ENCODE measurements at places on chromosomes 2 and 18.

- DNase-seq, result no peak
Observed at GRCh38 chr2:43078781-43079755, 147.3 kb downstream of the ZFP36L2 start.

DNA sequence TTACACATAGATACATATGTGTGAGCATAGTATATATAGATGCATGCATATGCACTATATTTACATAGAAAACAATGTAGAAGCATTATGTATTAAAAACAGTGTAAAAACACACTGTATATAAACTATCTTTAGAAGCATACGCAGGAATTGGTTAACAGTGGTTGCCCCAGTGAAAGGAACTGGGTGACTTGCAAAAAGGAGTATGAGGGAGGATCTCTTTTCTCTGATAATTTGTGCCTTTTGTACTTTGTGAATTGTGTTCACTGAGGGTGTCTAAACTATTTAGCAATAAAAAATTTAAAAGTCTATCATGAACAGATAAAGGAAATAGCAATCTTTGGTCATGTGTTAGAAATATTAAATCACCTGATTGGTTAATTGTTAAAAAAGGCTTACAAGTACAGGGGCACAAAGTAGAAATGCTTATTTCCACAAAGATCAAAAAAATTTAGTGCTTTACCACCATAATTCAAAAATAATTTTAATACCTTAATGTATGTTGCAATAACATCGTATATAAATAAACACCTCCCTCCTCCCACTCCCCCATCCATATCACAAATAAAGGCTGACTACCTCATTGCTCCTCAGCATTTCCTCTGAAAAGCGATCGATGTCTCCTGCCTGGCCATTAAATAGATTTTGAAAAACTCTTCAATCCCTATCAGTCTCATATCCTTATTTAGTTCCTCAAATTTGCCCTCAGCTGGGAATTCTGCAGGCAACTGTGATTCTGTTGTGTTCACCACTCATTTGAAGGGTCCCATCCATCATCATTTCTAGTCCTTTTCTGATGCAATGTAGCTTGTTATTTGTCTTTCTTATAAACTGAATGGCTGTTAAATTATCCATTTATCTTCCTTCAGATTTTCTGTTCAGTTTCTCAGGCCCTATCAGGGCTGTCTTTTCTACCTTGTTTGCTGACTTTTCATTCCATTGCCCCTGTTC is 257.3 kb downstream of the AGPS start:
- DNase-seq, result no peak

- DNase-seq, result no peak
Observed at GRCh38 chr2:31526946-31527732, 53.6 kb downstream of the SRD5A2 start.

- no peak for DNase-seq
Observed at GRCh38 chr2:95276888-95277245, 2.6 kb downstream of the PROM2 start.

- no peak for DNase-seq
Observed at GRCh38 chr18:42480441-42480840, 525.4 kb downstream of the PIK3C3 start.

- DNase-seq, result no peak
Observed at GRCh38 chr2:190794790-190795189, 85.8 kb upstream of the GLS start.

- DNase-seq, result no peak
Observed at GRCh38 chr2:214750529-214750928, 59.0 kb downstream of the BARD1 start.

DNA sequence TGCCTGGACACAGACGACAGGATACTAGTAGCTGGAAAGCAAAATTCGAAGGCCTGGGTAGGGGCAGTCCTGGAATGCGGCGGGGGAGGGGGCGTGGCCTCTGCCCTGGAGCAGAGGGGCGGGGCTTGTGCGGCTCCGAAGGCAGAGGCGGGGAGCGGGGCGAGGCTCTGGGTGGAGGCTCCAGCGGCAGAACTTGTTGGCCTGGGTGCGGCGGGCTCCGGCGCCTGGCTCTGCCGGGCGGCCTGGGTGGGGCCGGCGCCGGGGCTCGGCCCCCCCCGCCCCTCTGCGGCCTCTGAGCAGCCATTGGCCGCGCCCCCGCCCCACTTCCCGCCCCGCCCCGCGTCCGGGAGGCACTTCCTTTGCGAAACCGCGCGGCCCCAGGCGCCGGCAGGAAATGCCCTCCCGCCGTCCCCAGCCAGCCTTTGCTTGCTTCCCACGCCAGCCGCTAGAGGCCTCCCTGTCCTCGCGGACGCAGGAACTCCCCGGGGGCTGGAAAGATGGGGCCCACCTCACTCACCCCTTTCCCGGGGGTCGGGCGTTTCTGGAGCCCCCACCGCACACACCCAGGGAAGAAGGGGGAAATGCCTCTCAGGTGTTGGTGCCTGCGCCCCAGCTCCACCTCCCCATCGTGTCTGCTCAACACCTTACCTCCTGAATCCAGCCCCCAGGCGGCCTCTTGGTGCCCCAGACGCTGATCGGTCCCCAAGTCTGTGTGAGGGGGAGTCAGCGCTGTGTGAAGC is 6.7 kb downstream of the CTDSP1 start:
- DNase-seq, result peak; percentile 85

DNA sequence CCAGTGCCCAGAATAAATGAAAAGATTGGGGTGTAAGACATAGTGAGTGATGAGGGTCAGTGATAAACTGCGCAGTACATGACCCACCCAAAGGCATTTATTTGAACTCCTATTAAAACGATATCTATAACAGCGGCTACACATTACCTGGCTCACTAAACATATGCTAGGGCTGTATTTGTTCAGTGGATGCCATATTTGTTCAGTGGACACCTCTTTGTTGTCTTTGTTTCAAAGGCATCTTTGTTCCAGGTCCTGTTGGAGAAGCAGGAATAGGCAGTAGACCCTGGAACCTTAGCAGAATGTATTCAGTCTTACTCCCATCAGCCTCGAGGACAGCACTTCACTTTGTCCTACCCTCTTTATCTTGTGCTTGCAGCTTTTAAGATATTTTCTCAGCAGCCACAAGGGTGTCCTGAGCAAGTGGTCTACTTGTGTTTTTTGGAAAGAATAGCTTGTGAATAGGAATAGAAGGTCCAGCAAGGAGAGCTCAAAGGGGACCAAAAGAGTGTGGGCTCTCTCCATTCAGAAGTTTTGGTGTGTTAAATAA is 650.8 kb upstream of the FANCL start:
- DNase-seq, result no peak

- peak; percentile 84 for DNase-seq
Observed at GRCh38 chr2:234308813-234309195, 188.1 kb downstream of the ARL4C start.

- no peak for DNase-seq
Observed at GRCh38 chr18:21331065-21331464, 89.0 kb downstream of the GREB1L start.

- no peak for DNase-seq
Observed at GRCh38 chr2:238771218-238771617, 76.7 kb upstream of the TWIST2 start.

- DNase-seq, result no peak
Observed at GRCh38 chr18:11106894-11107293, 42.5 kb downstream of the PIEZO2 start.

DNA sequence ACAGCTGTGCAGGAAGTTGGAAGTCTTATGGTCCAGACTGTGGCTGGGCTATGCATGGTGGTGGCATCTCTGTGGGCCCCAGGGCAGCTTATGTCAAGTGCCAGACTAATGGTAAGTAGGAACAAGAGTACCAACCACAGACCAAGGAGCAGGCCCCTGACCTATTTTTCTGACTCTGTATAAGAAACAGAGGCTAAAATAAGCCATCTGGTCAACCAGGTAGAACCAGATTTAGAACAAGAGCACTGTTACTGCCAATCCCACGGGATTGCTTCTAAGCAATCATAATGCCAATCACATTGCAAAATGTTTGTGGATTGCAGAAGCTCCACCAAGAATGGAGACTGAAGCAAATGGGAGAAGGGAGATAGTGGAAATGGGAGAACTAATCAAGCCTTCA is 11.1 kb upstream of the ST3GAL5 start:
- no peak for DNase-seq

GRCh38 chr2:46634905-46635304 is 155.5 kb downstream of the TMEM247 start:
- DNase-seq, result peak; percentile 50

- no peak for DNase-seq
Observed at GRCh38 chr2:5938566-5938896, 246.3 kb downstream of the SOX11 start.

DNA sequence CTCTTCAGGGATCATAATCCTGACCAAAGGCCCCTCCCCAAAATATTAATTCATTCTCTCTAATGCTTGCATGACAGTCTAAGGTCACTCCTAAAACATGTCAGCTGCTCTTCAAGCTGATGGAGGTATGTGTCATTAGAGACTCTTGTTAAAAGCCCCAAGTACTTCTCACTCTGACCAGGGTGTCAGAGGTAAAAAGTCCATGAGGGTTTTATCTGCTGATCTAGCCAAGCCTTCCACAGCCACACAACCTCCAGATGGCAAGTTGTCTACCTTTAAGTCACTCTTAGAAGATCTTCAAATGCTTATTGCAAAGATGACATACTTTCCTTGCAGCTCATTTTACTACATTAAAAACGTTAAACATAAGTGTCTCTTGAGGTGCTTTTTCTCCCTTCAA is 83.6 kb upstream of the ETAA1 start:
- no peak for DNase-seq

DNA sequence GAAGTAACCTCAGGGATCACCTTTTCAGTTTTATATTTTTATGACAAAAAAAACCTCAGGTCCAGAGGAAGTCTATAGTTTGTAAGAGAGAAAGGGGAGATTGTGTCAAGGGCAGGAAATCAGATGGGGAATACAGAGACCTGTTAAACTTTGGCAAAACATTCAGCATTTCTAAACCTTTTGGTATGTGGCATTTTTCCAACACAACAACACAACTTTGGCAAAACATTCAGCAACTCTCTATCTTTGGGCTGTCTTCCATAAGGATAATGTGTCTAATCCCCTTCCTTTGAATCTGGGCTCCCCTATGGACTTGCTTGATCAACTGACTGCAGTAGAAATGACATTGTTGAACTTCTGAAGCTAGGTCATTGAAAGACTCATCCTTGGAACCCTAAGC is 220.6 kb upstream of the CCDC68 start:
- no peak for DNase-seq

DNA sequence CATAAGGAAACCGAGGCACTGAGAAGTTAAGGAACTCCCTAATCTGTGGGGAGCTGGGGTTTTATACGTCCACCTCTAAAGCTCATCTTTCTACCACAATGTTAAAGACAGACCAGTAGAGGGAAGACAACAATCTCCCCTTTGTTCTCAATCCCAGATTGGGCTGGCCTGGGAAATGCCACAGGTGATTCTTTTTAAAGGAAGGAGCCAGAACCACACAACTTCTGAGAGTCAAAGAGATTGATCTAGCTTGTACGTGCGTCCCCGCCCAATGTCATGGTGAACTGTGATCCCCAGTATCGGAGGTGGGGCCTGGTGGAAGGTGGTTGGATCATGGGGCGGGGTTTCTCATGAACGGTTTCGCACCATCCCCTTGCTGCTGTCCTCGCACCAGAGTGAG is 81.8 kb upstream of the LCLAT1 start:
- DNase-seq, result no peak

DNA sequence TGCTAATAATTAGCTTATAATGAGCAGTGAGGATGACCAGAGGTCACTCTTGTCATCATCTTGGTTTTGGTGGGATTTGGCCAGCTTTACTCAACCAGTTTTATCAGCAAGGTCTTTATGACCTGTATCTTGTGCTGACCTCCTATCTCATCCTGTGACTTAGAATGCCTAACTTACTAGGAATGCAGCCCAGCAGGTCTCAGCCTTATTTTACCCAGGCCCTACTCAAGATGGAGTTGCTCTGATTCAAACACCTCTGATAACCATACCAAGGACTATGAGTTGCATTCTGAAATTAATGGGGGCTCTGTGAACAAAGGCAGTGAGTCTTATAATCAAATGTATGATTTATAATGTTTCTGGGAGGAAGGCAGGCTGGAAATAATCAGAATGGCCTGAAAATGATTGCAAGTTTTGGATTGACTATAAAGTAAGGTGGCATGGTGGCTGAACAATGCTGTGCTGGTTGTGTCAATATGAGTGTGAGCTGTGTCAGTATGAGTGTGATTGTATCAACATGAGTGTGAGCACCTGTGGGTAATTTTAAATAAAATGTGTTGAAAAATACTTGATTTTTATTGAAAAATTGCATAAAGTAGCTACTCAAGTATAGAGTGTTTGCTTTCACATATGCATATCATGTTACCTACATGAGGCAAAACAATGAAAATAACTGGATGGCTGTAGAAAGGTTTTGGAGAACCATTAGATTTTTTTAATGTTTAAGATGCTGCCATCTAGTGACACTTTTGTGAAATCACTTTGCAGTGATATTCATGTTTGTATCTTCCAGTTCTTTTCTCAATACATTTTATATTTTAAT is 103.0 kb downstream of the KYNU start:
- DNase-seq, result peak; percentile 72

DNA sequence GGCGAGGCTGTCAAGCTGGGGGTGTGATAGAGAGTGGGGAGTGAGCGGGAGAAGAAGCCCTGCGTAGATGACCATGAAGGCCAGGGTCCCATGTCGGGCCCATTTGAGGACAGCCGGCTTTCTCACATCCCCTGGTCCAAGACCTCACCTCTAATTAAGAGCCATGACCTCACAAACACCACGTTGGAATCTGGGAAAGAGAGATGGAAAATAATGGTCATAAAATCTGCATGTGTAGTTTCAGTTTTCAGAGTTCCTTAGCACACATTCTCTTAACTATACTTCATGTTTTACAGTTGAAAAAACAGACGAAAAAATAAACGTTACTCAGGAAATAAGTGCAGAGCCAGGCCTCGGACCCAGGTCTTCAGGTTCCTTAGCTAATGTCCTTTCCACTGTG is 244.8 kb upstream of the SIX2 start:
- no peak for DNase-seq

GRCh38 chr18:13320891-13321425 is 102.4 kb downstream of the LDLRAD4 start:
- DNase-seq, result no peak

GRCh38 chr18:78133729-78134128 is 845.9 kb upstream of the SALL3 start:
- DNase-seq, result no peak

DNA sequence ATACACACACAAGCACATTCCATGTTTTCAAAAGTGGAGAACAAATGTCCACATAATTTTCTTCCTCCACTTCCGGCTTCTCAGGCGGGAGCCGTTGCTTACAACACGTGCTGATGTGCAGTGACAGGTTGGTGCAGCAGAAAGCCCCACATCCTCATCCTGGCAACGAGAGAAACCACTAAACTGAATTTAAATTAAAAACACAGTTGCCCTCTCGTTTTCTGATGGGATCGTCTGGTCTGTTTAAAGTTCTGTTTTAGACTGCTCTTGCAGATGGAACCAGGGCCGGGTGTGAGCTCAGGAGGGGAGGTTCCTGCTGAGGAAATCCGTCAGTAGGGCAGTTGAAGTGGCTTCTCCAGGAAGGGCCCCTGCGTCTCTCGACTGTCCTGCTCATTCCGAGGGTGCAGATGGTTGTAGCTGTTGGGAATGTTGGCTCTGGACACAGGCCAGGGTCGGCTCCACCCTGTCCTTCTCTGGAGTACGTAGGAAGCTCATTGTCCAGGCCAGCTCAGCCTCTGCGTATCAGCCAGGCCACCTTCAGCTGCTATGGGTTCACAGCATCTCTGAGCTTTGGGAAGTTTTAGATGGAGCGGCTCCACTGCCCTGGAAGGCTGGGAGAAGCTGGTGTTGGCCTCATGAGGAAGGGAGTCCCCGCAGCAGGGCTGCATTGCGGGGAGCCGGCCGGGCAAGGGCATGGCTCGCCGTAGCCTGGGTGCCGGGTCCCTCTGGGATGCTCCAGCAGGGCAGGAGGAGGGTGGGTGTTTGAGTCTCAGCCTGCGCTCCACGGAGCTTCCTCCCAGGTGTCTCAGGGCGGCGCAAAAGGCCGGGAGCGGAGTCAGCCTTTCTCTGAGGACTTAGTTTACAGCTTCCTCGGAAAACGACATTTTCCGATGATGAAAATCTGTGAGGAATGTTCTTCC is 58.3 kb downstream of the NFATC1 start:
- no peak for DNase-seq

All from bronchial epithelial cell (primary cell).